ENCODE measurements at places on chromosomes 1 and 21.
A peak's percentile ranks its signal among the peaks of the same experiment; 100 is the strongest.

GRCh38 chr1:168365719-168366479 is 85.2 kb downstream of the TBX19 start:
- no peak for DNase-seq

- no peak for DNase-seq
Observed at GRCh38 chr1:70311369-70311768, 43.2 kb downstream of the ANKRD13C start.

GRCh38 chr1:201191653-201192260 is 1.1 kb downstream of the IGFN1 start:
- no peak for DNase-seq

DNA sequence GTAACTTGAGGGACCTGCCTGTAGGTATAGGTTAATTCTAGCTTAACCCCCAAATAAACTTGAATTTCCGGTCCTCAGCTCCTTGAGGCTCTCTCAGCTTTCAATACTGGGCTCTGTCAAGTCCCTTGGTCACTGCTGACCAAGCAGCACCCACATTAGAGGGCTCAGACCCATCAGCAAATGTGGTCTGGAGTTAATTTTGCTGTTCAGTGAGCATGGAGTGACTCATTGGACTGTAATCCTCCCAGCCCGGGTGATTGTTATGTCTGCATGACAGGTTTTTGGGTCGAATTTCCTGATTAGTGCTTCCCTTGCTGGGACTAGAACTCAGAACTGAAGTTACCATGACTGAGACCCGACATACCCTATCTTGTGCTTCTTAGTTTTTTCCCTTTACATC is 130.6 kb downstream of the URB2 start:
- DNase-seq, result no peak

GRCh38 chr1:247390116-247390791 is 25.7 kb upstream of the NLRP3 start:
- DNase-seq, result peak; percentile 89

GRCh38 chr1:225526878-225527277 is 99.0 kb upstream of the LBR start:
- no peak for DNase-seq

DNA sequence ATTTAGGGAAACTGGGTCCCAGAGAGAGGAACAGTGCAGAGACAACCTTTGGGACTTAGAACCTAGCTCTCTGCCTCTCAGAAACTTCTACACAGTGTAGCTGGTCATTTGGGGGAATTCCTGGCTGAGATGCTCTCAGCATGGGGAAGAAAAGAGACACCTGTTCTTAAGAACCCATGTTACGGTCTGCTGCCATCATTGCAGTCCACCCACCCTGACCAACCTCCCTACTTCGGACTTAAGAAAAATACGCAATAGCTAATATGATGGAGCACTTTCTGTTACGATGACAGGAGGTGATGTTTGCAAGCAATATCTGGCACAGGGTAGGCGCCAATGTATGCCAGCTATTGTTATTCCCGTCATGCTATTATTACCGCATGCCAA is 177.9 kb downstream of the IGSF21 start:
- no peak for DNase-seq

- no peak for DNase-seq
Observed at GRCh38 chr1:166039436-166040201, 127.2 kb downstream of the FAM78B start.

DNA sequence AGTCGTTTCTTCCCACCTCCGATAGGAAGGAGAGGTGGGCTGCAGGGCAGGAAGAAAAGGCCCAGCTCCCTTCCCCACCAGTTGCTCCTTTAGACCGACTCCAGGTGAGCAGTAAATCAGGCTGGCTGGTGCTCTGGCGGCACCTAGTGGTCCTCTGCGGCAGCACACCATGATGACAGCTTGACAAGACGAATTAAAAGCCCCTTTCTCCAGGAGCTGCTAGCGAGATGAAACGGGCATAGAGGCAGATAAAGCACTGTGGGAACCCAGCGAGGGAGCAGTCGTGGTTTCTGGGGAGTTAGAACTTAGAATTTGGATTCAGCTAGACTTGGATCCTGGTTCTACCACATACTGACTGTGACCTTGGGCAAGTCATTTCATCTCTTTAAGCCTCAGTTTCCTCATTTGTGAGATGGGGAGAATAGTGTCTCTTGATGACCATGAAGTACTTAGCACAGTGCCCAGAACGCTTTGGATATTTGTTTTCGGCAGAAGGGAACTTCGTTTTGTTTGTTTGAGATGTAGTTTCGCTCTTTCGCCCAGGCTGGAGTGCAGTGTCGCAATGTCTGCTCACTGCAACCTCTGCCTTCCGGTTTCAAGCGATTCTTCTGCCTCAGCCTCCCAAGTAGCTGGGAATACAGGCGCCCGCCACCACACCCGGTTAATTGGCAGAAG is 21.8 kb upstream of the COL9A2 start:
- DNase-seq, result peak; percentile 62

- no peak for DNase-seq
Observed at GRCh38 chr1:107450899-107451664, 310.2 kb downstream of the NTNG1 start.

- no peak for DNase-seq
Observed at GRCh38 chr1:52899445-52899894, 22.1 kb downstream of the ECHDC2 start.

DNA sequence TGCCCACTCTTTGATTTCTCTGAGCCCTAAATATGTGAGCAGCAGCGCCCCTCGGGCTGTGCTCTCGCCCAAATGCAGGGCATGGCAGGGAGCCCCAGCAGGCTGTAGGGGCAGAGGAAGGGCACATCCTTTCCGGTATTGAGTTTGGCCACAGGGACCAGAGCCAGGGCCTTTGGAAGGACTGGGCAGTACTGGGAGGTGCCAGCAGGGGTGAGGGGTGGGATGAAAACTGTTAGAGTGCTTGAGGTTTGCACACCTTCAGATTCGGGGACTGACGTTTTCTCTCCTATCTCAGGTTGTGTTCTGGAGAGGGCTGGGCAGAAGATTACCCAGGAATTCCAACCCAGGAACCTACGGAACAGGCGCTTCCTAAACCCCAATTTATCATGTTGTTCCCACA is 2.2 kb upstream of the ATP1A2 start:
- DNase-seq, result no peak

GRCh38 chr1:23423415-23424292 is 894 bp downstream of the TCEA3 start:
- DNase-seq, result no peak

DNA sequence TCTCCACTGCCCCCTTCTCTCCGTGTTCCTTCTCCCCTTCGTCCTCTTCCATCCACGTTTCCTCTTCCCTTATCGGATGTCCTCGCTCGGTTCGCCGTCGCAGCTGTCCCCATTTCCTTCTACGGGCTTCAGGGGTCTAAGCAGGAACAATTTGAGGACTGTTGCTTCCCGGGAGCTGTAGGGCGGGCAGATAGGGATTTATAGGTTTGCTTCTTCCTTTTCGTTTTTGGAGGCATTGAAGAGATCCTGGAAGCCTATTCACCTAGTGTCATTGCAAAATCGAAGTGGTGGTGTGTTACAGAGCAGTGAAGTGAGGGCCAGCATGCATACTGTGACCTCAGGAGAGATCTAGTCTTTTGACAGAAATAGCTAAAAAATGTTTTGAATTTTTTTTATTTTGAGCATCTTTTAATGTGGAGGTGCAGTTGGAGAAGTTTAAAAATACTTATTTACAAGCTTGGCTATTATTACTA is 897 bp downstream of the ZYG11B start:
- no peak for DNase-seq

DNA sequence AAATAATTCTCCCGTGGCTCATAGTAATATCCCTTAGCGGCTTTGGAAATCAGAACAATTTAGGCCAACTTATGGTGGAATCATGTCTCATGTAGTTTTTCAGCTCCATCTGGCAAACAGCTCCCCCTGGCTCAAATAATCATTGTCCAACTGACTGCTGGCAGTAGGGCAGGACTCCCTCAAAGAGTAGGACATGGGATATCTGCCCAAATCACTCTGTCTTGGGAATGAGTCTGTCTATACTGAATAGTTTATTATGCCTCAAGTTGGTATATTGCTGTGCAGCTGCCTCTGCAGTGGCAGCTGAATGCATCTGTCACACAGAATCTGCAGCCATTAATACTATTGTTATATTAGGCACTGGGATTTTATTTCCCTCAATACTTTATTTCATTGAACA is 255.7 kb downstream of the COL11A1 start:
- no peak for DNase-seq

DNA sequence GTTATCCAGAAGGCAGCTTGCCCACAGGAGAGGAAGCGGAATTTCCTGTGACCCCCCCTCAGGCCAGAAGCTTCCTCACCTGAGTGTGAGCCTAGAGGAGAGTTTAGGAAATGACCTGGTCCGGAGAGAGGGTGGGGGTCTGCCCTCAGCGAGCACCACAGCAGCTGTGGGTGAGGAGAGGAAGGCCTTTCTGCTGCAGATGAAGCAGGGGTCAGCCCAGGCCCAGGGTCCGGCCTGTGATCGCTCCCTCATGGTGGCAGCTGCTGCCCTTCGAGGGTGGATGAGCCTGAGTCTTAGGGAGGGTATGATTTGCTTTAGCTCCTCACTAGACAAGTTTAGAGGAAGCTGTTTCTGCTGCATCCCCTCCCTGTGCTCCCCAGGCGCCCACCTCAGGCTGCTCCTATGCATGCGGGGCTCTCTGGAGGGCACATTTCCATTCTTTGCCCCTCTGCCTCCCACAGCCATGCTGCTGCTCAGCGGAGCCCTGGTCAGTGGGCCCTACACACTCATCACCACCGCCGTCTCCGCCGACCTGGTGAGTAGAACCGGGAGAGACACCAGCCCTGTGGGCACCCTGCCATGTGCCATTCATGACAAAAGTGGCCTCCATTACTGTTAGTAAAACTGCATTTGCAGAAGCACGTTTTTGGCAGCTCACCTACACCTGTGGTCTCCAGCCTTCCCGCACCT is 53.0 kb downstream of the SLC37A1 start:
- no peak for DNase-seq

GRCh38 chr1:111203681-111204200 is 3.3 kb upstream of the DENND2D start:
- no peak for DNase-seq

DNA sequence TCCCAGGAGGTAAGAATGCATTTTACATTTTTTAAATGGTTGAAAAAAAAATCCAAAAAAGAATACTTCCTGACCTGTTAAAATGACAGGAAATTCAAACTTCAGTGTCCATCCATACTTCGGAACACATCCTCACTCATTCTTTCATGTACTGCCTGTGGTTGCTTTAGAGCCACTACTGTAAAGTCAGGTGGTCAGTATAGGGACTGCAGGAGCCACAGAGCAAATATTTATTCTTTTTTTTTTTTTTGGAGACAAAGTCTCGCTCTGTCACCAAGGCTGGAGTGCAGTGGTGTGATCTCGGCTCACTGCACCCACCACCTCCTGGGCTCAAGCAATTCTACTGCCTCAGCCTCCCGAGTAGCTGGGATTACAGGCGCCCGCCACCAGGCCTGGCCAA is 124.7 kb downstream of the CLIC6 start:
- no peak for DNase-seq

DNA sequence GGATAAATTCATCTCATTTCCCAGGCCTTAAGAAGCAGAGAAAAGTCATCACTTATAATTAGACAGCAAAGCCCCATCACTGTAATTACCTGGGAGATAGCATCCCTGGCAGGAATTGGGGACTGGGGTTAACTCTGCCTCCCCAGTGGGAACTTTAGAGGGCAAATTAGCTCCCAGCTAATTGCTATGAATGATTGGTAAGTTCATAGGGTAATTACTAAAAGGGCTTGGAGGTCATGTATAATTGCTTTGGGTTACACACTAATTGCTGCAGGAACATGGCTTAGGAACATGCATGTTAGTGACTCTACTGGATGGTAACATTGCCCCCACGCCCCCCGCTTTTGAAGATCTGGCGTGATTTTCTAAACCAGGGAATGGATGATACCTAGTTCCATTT is 64.8 kb downstream of the UBE2T start:
- DNase-seq, result no peak

DNA sequence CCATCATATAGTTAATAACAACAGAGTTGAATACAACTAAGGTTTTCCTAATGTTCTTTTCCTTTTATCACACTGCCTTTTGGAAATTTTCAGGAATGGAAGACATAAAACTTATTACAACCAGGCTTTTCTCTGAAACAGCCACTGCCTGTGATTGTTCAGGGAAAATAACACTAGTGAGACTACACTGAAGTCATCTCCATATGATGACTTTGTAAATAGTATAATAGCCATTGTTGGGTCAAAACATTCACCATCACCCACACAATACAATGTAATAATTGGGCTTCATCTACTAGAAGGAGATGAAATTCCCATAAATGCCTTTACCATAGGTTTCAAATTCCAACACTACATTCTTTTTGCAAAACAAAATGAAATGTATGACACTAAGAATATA is 5.0 kb downstream of the TESK2 start:
- DNase-seq, result no peak

Measured in D721Med (cell line).